ENCODE measurements at places on chromosomes 3 and 15.

DNA sequence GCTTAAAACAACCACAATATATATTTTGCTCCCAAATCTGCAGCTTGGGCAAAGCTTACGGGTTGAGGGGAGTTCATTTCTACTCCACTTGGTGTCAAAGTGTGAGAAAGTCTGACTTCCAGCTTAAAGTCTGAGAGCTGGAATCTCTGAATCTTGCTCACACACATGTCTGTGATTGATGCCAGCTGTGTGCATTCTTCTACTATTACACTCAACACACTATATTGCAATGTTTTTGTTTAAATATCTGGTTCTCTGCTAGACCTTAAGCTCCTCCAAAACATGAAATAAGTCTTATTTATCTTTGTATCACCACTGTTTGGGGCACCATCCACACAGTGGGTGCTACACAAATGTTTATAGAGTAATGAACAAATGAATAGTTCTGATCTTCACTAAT, 36.7 kb upstream of the SECISBP2L start:
- no peak for DNase-seq

DNA sequence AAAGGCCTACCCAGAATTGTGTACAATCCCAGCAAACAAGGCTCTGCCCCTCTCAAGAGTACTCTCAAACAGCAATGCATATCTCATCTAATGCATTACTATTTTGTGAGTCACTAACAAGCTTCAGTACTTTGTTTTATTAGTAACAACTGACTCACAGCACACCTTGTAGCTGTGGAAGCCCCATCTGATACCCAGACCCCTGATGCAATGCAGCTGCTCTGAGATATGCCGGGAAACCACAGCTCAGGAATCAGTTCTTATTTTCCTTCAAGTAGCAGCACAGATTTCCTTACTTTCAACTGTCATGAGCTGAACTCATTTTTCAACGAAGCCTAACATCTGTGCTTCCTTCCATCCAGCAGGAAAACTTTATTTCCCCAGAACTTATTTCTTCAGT, 37.8 kb downstream of the CCNL1 start:
- DNase-seq: no peak

DNA sequence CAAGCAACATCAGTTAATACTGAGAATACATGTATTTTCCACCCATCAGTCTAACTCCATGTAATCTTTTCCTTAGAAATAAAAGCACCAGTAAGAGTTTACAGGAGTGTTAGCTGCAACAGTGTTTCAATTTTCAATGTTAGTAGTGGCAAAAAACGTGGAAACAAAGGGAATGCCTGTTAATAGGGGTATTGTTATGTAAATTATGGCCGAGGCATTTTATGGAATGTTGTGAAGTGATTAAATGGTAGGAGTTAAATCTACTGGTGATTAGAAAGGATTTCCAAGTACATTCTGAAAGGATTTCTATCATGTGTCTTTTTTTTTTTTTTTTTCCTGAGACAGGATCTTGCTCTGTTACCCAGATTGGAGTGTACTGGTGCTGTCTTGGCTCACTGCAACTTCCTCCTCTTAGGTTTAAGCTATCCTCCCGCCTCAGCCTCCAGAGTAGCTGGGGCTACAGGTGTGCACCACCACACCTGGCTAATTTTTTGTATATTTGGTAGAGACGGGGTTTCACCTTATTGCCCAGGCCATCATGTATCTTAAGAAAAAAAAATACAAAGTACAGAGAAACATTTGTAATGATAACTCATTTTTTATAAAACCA, 6.6 kb downstream of the ATP6V1A start:
- DNase-seq: no peak

GRCh38 chr15:37740623-37741141, 193.8 kb upstream of the TMCO5A start:
- no peak for DNase-seq

GRCh38 chr15:45715528-45715927, 80.7 kb downstream of the SQOR start:
- DNase-seq: no peak

DNA sequence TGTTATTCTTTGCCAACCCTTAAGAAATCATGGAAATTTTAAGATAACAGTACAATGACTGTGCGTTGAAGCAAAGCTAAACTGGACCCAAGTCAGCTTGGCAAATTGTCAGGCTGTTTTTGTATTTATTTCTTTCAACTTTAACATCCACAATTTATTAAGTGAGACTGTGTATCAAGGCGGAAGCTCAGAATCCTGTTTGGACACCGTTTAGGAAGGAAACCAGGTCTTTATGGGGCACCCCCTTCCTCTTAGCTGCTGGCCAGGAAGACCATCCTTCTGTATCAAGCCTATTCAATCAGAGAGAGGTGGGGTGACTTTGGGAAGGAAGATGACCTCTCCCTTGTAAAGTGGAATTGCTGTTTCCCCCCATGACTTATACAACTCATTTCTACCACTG, 166.0 kb downstream of the MCTP2 start:
- DNase-seq: no peak

DNA sequence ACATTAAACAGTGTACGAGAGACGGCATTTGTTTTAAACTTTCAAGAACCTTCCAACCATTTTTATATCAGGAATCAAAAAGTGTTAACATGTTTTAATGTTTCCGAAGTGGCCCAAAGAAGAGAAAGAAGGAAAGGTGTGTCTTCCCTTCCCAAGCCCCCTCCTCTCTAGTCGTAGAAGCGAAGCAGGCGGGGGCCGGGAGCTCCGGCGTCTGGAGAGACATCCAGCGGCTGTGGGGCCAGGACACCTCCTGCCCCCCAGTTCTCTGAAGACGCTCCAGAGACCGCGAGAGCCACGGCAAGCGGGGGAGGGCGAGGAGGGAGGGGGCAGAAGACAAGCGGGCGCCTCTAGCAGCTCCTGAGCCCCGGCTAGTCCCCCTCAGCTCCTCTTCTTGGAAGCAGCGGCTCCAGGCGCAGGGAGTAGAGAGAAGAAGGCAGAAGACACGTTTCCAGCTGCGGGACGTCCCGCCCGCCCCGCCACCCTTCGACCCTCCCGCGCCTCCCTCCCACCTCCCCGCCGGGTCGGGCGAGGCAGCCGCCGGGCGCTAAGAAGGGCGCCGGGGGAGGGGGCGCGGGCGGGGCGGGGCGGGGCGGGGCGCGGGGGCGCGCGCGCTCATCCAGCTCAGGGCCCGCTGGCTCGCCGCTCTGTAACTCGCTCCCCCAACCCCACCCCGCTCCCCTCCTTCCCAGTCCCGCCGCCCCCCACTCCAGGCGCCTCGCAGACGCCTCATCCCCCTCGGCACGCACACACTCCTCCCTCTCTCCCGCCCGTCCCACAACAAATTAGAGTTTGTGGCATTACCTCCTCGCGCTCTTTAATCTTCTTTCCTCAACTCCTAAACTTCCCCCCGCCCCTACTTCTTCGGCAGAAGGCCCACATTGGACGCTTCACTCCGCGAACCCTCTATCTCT, at the start of gene ZBTB20:
TSS of gene ZBTB20 (minus strand) at position 871 of the 911 bp plus-strand sequence.
- peak; percentile 88 for DNase-seq

- no peak for DNase-seq
These were observed 2.5 kb upstream of the ANKRD28 start for GRCh38 chr3:15800327-15800726.

All from left forelimb (tissue), 1 donor.